Foreskin fibroblast (primary cell): ENCODE measurements at places on chromosomes 5 and 9.

- DNase-seq: no peak
These were observed 64.9 kb downstream of the SERINC5 start for GRCh38 chr5:80190960-80191359.

- DNase-seq: peak; percentile 82
These were observed 786 bp upstream of the NTNG2 start for GRCh38 chr9:132160802-132161742.

GRCh38 chr9:12874395-12874794, 99.6 kb downstream of the LURAP1L start:
- DNase-seq: no peak

- DNase-seq: no peak
These were observed 107.9 kb downstream of the ARHGAP26 start for GRCh38 chr5:142878111-142878510.

DNA sequence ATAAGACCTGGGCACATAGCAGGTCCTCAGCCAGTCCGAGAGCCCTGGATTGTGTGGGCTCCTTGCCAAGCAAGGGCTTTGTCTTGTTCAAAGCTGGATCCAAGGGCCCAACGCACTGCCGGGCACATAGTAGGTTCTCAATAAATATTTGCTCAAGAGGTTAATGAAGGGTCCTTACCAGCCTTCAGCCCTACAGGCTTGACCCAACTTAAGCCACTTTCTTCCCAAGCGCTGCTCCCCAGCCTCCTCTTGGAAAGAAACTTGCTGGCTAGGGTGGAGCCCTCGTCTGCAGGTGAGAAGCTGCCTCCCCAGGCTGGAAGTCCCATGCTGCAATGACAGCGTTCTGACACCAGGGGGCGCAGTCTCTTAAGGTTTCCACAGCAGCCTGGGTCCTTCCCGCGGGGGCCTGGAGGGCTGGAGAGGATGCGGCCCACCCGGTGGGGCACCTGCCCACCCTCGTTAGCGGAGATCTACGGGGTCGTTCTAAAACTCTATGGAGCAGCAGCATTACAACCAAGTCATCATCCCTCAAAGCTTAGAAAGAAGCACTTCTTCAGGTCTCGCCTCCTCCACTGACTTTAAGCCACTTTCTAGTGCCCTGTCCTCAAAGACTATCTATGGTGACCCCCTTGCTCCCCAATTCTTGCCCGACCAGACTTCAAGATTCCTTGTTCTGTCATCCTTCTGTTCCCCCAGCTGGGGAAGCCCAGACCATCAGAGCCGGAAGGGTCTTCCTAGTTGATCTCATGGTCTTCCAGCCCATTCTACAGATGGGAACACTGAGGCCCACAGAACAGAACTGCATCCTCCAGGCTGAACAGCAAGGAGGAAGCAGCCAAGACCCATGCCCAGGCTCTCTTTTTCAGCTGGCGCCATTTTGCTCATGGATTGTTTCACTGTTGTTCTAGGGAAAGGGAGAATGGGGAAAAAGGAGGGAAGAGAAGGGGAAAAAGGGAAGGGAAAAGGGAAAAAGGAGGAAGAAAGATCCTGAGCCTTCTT, 115.4 kb downstream of the LHX2 start:
- DNase-seq: peak; percentile 44

- DNase-seq: peak; percentile 63
These were observed 299.2 kb downstream of the CD180 start for GRCh38 chr5:66897356-66897755.

GRCh38 chr5:115418788-115419187, 122.3 kb upstream of the CCDC112 start:
- DNase-seq: no peak

GRCh38 chr5:80760680-80761079, 105.9 kb upstream of the DHFR start:
- DNase-seq: no peak

- DNase-seq: no peak
These were observed 125.4 kb upstream of the BOD1 start for GRCh38 chr5:173741729-173742431.

GRCh38 chr9:136867917-136868316, 1.8 kb upstream of the EDF1 start:
- no peak for DNase-seq

DNA sequence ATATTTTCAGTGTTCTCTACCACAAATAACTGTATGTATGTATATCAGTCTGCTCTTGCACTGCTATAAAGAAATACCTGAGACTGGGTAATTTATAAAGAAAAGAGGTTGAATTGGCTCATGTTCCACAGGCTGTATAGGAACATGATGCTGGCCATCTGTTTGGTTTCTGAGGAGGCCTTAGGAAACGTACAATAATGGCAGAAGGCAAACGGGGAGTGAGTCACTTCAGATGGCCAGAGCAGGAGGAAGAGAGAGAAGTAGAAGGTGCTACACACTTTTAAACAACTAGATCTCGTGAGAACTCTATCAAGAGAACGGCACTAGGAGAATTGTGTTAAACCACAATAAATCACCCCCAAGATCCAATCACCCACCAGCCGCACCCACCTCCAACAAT, 121.7 kb downstream of the ADAMTS6 start:
- peak; percentile 50 for DNase-seq

DNA sequence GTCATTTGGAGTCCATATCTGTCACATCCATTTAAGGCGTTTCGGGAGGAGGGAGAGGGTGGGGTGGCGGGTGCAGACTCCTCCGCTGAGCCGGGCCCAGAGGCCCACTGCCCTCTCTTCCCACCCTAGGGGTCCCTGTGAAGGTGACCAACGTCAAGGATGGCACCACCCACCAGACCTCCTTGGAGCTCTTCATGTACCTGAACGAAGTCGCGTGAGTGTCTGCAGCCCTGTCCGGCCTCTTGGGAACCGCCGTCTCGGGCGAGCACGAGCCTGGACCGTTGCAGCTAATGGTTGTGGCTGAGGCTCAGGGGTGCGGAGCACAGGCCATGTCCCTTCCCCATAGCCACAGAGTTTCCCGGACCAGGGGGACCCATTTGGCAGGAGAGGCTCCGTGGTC, 34.8 kb downstream of the ASS1 start:
- no peak for DNase-seq

GRCh38 chr5:136666970-136667620, 301.8 kb upstream of the TRPC7 start:
- no peak for DNase-seq

GRCh38 chr9:103978396-103978795, 115.7 kb upstream of the SMC2 start:
- DNase-seq: no peak

DNA sequence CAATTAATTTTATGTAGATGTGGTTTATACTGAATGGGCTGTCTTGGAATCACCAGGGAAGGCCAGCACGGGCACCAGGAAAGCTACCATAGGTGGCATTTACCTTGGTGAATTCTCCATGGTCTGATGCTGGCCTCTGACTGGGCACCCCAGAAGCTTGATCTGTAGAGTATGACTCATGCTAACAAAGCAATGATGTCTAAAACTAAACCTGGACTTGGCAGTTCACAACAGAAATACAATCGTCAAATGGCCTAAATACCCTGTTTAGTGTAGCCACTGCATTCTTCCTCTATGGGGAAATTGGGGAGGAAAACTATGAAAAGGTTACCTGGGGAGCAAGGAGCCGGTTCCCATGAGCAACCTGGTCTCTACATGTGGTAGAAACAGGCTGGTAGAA, 98.0 kb downstream of the ATPSCKMT start:
- no peak for DNase-seq

DNA sequence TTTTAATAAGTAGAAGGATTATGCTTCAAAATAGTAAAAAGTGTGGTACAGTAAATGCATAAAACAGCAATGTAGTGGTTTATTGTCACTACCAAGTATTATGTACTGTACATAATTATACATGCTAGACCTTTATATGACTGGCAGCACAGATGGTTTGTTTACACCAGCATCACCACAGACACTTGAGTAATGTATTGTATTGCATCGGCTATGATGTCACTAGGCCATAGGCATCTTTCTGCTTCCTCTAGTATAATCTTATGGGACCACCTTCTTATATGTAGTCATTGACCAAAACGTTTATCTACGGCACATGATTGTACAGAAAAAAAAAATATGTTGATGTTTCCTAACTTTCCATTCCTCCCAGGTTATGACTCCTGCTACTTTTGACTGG, 31.9 kb upstream of the SSBP2 start:
- DNase-seq: no peak

DNA sequence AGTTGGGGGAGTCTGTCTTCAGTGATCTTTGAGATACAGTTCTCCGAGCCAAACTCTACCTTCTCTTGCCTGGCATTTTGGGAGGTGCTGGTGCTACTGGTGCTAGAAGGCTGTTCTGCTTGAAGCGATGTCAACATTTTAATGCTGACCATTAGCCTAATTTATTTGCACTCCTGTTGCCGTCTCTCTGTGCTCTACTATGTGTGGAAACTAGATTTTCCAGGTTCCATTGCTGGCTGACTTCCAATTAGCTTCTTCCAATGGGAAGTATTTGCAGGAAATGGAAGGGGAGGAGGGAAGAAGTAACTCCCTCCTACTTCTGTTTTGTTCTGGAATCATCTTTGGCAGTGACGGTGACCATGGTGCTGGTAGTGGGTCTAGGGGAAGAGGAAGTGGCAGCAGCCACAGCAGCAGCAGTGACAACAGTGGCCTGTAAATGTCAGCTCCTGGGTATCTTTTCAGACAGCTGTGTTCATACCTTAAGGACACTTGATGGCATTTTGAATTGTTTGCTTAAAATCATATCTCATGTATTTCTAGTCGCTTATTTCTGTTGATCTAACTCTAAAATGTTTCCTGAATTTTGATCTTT, 7.9 kb downstream of the TXNDC8 start:
- no peak for DNase-seq

- DNase-seq: peak; percentile 95
These were observed 7.2 kb upstream of the ABLIM3 start for GRCh38 chr5:149133795-149134777.

- no peak for DNase-seq
These were observed 194.3 kb upstream of the PIK3R1 start for GRCh38 chr5:68021227-68021626.

DNA sequence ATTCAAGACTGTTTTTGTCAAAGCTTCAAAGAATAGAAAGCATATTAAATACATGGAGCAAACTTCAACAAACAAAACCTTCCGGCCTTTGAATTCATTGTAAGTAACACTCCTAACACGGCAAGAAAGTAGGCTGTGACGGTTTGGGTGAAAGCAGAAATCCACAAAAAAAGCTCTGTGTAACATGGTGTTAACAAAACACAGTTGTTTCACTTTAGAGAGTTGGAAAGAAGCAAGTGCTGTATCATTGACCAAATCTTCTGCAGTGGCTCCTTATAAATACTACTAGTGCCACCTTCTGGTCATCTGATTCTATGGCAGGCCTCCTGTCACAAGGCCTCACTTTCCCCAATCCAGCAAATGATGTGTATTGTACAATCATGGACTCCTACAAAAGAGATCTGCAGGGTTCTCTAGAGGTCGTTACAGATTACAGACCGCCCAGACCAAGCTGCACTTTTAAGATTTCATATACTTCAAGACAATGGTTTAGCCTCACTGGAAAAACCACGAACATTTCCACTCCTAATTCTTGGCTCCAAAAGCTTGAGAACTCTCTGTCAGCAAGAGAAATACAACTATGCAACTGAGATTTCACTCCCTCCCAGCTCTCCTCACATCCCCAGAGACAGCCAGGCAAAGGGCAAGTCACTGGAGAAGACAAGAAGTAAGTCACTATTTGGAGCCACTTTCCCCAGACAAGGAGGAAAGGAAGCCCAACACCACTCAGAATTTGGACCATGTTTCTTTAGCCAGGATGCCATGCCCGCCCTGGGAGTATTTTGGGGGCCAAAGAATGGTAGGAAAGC, 196.2 kb downstream of the DTWD2 start:
- peak; percentile 25 for DNase-seq

DNA sequence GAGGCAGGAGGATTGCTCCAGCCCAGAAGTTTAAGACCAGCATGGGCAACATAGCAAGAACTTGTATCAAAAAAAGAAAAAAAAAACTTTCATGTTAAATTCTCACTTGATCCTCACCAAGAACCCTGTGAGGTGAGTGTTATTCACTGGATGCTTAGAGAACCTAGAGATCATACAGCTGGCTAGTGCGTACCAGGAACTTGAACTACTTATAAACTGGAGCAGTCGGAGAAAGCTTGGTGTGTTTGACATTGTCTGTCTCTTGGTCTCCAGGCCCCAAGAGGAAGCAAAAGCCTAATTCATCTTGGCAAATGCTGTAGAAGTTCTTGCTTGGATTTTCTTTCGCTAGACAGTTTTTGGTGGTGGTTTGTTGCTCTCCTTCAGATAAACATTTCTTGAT, 18.1 kb downstream of the TJP2 start:
- no peak for DNase-seq

GRCh38 chr5:31392061-31392460, 139.8 kb downstream of the DROSHA start:
- no peak for DNase-seq

DNA sequence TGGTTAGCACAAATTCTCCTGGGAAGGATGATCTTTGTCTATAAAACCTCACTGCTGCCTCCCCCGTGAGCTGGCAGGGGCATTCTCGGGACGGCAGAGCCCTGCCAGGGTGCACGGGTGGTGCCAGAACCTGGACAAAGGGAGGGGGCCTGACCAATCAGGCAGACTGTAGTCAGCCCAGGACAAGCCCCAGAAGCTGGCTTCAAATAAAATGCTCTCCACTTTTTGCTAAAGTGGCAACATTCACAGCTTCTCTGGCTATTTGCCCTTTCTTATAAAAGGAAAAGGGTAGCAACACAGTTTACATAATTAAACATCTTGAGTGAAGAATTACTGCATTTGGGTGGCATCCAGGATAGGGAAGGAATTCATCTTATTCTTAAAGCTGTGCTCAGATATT, 14.4 kb downstream of the IL9 start:
- DNase-seq: no peak

DNA sequence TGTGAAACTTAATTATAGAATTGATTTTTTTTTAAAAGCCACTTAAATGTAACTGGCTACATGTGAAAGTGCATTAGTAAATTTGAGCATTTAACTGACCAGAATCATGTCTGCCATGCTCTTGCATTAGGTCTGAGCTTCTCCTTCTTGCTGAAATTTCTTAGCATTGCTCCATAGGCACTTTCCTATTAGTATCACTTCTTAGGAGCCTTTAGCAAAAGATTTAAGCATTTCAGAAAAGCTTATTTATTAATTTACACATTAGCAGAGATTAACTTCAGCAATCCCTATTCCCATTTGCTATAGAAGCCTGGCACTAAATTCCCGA, 211.0 kb downstream of the SNX18 start:
- no peak for DNase-seq

GRCh38 chr5:135348918-135349317, 50.1 kb downstream of the MACROH2A1 start:
- DNase-seq: no peak
